Esophagus muscularis mucosa (tissue), 4 donors: ENCODE measurements at places on chromosomes 12 and 14. TPM values are rescaled to one million over a fixed set of nuclear protein-coding genes. Genes with fewer than 3 reads are reported as not detected.

KCNJ8 gene
- 29.8 TPM for total RNA-seq

DNA sequence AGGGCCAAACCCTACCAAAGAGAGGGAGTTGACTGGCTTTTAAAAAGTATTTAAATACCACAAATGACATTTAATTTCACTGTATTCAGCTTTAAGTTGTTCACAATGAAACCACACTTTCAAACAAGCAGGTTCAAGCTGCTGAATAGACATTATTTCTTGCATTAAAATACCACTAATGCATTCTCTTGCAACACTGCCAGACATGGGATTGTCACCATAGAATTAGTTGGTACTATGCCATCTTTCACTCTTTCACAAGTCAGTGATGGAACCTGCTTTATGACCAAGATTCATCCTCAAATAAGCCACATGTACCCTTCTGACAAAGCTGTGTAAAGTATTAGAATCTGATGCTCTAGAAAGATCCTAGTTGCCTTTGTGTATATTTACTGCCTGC lies 239.4 kb downstream of the PAWR start:
- H3K4me3 ChIP-seq, result no peak overlapping the region
- H3K27ac ChIP-seq, result no peak overlapping the region
- DNase-seq, result no peak
- no peaks in the 10 kb centered on the region for H3K36me3 ChIP-seq

DNA sequence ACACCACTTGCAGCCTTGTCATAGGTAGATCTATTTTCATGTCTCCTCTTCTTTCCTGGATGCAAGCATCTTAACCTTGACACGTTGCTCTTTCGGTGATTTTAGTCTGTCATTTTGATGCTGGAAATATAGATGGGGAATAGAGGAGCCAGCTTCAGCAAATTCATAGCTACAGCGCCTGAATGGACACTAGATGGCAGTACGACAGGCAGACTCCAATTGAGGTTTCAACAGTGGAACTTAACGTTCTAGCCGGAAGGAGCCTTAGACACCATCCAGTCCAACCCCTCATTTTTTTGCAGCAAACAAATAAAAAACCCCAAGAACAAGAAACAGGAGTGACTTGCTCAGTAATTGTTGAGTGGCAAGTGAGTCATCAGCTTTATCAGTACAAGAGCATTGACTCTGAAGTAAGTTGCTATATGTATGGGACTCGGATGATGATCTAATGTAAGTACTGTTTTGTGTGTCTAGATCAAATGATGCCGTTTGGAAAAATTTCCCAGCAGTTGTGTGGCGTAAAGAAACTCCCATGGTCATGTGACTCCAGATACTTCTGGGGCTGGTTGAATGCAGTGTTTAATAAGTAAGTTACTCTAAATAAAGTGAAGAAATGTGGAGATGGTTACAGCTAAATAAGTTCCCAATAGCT lies 9.0 kb downstream of the DMAC2L start:
- peaks cover 21% of the 10 kb centered on the region for H3K4me1 ChIP-seq
- H3K4me3 ChIP-seq, result peak overlapping the region; percentile 39
- no peaks in the 10 kb centered on the region for H3K27me3 ChIP-seq
- peaks cover 4% of the 10 kb centered on the region for H3K36me3 ChIP-seq
- peak overlapping the region; percentile 71 for H3K27ac ChIP-seq

- no peak overlapping the region for H3K4me3 ChIP-seq
- DNase-seq, result no peak
- H3K27ac ChIP-seq, result no peak overlapping the region
- no peaks in the 10 kb centered on the region for H3K36me3 ChIP-seq
- peaks cover 40% of the 10 kb centered on the region for H3K4me1 ChIP-seq
- H3K27me3 ChIP-seq, result no peaks in the 10 kb centered on the region
Observed at GRCh38 chr12:6360080-6360571, 15.2 kb downstream of the SCNN1A start.

DNA sequence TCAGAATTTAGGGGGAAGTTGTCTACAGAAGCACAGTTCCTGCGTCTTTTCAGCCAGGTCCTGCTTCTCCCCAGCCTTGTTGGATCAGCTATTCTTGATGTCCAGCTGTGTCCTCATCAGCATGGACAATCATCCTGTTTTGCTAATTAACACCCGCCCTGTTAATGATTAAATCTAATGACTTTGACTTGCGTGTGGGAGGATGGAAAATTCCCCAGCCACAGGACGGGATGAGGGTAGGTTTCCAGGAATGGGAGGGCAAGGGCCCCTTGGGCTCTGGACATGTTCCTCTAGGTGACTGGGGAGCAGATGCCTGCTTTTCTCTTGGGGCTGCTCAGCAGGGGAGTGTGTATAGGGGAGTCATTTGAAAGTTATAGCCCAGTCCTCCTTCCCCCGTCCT lies 5.3 kb upstream of the PPP1R1A start:
- no peaks in the 10 kb centered on the region for H3K27me3 ChIP-seq
- H3K4me1 ChIP-seq, result peaks cover 25% of the 10 kb centered on the region
- no peak overlapping the region for H3K27ac ChIP-seq
- H3K4me3 ChIP-seq, result no peak overlapping the region
- no peak for DNase-seq
- H3K36me3 ChIP-seq, result no peaks in the 10 kb centered on the region

DNA sequence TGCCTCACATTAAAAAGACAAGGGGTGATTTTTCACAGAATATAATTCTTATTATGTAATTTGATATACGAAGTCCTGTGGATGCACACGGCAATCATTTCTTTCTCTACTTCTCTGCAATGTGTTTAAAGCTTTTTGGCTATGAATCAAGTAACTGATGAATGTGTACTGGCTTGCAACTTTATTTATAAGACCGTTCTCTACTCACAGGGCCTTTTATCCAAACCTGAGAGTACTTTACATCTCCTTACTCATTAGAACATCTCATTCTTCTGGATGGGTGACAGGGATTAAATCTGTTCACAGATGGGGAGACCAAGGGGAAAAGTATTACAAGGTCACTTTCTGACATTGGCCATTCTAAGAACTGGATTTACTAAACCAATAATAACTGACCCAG lies 215.8 kb upstream of the DIO2 start:
- no peak for DNase-seq
- peaks cover 31% of the 10 kb centered on the region for H3K4me1 ChIP-seq
- H3K4me3 ChIP-seq, result no peak overlapping the region
- no peaks in the 10 kb centered on the region for H3K36me3 ChIP-seq

DNA sequence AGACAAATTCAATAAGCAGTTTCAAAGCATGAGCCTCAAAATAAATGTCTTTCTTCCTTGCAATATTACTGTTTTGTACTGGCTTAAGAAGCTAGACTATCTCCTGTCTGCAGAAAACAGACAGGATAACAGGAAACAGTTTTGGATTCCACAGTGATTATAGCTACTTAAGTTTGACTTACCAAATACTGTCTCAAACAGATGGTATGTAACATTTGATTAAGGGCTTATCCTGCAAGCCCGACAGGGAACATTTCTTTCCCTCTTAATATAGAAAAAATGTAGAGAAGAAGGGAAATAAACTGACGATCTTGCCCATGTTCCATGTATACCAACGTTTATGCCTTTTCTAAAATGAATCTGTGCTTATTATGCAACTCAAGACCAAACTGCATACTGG lies 179.9 kb upstream of the EEA1 start:
- H3K4me1 ChIP-seq, result peaks cover 75% of the 10 kb centered on the region
- no peaks in the 10 kb centered on the region for H3K27me3 ChIP-seq
- no peaks in the 10 kb centered on the region for H3K36me3 ChIP-seq
- peak overlapping the region; percentile 65 for H3K27ac ChIP-seq
